IPS DF 19.7 (cell line): ENCODE measurements at places on chromosomes 5 and 9.

DNA sequence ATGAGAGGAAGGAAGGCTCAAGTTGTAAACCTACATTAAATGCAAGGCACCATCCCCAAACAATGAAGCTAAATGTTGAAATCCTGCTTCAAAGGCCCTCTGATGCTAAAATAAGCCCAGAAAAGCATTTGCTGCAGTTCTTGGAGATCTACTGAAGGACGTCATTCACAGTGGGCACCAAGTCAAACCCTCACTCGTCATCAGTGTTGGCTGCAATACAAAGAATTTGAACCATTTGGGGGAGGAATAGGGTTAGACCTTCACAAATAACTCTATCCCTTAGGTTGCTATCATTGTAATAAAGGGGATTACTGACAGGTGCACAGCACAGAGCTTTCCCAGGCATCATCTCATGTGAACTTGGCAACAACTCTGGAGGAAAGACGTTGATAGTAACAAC, 9.3 kb upstream of the MEGF9 start:
- DNase-seq: no peak

- DNase-seq: no peak
Observed at GRCh38 chr9:4116723-4117460, 183.0 kb downstream of the GLIS3 start.

DNA sequence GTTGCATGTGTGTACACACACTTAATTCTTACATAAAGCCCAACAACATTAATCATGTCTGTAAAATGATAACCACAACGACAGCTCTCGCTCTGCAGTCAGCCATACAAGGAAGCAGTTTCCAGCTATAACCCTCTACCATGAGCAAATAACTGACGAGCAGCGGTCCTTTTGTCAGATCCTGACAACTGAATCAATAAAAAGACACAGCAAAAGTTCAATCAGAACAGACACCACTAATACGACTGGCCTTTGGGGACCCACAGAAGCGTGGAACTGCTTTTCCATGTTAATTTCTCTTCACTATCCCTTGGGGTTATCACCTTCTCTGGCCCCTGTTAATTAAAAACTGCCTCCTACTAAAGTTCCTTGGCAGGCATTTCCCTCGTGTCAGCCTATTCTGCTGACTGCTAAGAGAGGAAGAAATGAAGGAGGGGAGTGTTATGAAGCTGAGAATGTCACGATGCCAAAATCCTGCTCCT, 722.8 kb upstream of the GRAMD2B start:
- no peak for DNase-seq

DNA sequence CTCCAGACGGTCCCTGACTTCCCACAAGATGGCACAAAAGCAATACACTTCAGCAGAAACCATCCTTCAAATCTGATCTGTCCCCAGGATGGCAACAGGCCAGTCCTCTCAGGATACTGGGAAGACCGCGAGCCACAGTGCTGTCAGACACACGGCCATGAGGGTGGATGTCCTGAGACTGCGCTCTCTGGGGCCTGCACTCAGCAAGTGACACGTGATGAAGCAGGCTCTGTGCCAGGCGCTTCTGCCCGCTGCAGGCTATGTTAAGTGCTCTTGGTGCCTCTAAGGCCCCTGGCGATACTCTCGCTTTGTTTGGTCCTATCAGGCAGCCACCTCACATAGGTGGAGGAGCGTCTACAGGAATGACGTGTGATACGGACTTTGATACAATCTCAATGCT, 7.1 kb downstream of the BRD9 start:
- DNase-seq: no peak

GRCh38 chr9:120742951-120743416, 28.7 kb upstream of the MEGF9 start:
- DNase-seq: no peak
